Stimulated activated memory B cell treated with anti-CD40 and anti-IgM and Interleukin-4, amounts not matched to agents 10 μg/mL and 1 μg/mL and 100 μg/mL, for 72 hours (primary cell): ENCODE measurements at places on chromosomes 2 and 18.

DNA sequence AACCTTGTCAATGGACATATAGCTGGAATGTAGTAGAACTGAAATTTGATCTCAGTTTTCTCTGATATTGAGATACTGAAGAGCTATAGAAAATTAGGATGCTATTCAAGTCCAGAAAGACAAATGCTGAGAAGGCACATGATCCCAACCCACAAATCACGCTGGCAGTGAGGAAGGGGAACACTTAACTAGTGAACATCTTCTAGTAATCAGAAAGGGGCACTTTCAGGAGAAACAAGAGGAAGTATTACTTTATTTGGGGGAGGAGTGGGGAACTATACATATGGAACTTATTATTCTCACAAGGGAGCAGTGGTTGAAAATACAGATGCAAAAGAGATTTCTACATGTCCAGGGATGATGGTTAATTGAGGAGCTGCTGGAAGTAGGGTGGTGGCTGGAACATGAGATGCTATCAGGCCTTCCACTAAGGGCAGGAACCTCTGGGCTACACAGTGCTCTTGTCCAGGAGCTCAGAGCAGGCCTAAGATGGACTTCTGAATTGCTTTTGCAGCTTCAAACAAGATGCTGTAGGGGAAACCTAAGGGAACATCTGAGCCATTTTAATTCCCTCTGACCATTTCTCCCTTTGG lies 79.3 kb downstream of the TGFA start:
- no peak overlapping the region for H3K4me3 ChIP-seq
- peaks cover 40% of the 10 kb centered on the region for H3K4me1 ChIP-seq
- H3K27ac ChIP-seq = no peak overlapping the region
- H3K27me3 ChIP-seq = peaks cover 16% of the 10 kb centered on the region

DNA sequence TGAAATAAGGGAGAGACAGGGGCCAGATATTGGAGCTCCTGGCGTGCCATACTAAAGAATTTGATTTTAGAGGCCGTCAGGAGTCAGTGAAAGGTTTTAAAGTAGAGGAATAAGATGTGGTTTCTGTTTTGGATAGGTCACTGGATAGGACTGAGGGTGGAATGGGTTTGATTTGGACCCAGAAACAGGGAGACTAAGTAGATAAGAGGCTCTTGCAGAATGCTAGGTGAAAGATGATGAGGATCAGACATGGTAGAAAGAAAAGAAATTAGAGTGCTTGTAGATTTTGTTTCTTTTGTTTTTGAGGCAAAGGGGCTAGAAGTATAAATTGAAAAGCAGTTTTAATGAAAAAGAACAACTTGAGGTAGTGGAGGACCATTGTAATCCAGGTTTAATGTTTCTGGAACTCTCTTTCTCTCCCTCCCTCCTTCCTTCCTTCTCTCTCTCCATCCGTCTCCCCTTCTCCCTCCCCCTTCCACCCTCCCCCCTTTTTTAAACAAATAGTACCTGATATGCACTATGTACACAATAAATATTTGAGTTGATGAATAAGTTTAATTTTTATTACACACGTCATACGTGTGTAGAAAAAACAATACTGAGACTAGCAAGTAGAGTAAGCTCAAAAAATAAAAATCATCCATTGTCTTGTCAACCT lies 1.9 kb downstream of the NDUFV2 start:
- peaks cover 68% of the 10 kb centered on the region for H3K4me1 ChIP-seq
- peak overlapping the region; percentile 87 for H3K4me3 ChIP-seq
- H3K27me3 ChIP-seq = no peaks in the 10 kb centered on the region
- H3K27ac ChIP-seq = peak overlapping the region; percentile 92
- no peak for ATAC-seq

DNA sequence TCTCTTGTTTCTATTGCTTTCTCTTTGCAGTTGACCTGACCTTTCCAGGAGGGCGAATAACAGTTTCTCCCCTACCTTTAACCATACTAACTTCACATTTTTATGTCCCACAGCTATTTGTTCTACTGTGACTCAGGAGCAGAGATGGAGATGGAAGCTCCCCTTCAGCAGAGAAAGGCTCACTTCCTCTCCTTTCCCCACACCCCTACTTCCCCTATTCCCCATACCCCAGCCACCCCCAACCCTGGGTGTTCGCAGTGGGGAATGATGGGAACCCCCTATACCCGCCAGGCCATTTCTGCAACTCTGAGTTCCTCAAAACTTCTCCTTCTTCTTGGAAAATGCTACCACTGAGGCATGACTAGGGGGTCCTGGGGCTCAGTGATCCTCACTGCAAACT lies 285.4 kb upstream of the MGAT5 start:
- no peak overlapping the region for H3K4me3 ChIP-seq
- peaks cover 15% of the 10 kb centered on the region for H3K4me1 ChIP-seq
- H3K36me3 ChIP-seq = no peaks in the 10 kb centered on the region

GRCh38 chr18:9547782-9548181 lies 66.6 kb downstream of the PPP4R1 start:
- H3K36me3 ChIP-seq = peaks cover 61% of the 10 kb centered on the region
- H3K4me1 ChIP-seq = peaks cover 6% of the 10 kb centered on the region
- no peak overlapping the region for H3K4me3 ChIP-seq
- no peak overlapping the region for H3K27ac ChIP-seq
- H3K27me3 ChIP-seq = no peaks in the 10 kb centered on the region

DNA sequence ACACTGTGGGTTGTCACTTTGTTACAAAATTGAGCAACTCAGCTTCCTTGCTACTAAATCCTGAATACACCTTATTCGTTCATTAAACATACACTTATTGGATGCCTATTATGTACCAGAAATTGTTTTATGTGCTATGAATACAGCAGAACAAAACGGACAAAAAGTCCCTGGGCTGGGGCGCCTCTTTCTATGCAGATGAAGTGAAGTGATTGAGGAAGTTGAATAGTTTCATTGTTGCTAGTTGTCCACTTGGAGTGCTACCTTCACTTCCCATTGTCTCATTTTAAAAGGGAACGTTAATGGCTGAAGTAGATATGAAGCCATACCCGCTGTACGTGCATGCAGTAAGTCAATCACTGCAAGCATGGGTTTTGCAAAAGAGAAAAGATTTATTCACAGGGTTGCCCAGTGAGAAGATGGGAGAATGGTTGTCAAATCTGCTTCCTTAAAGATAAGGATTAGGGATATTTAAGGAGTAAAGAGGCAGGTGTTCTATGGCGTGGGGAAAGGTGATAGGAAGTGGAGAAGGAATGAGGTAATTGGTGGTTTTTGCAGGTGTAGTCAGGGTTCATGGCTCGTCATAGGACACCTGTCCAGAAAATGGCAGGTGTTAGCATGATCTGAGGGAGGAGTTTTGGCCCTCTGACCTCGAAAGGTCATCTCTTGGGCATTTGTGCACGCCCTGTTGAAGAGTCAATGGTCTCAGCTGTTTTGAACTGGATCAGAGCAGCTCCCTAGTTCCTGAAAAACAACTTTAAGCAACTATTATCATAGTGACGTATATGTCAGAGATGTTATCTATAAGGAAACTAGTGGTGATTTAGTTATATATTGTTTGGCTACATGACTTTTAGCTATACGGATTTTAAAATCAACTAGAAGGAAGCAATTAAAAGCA lies 23.5 kb downstream of the TRPM8 start:
- H3K36me3 ChIP-seq = no peaks in the 10 kb centered on the region
- no peak for ATAC-seq
- no peak overlapping the region for H3K27ac ChIP-seq

DNA sequence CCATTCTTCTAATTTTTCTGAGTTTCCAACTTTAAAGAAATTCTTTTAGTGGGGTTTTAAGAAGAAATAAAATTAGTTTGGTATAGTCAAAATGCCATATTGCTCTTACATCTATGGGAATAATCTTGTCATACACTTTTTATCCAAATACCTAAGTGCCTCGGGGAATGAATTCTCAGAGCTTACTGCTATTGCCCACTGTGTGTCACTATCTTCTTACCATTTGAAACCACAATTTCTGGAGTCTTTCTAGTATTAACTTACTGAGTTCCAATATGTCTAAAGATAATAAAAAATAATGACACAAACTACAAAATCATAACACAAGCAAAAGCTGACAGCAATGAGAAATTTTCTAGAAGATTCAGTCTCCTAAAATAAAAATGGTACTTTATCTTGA lies 23.7 kb upstream of the DNAH6 start:
- no peaks in the 10 kb centered on the region for H3K36me3 ChIP-seq
- ATAC-seq = no peak
- H3K4me3 ChIP-seq = no peak overlapping the region
- H3K27ac ChIP-seq = no peak overlapping the region
- no peaks in the 10 kb centered on the region for H3K4me1 ChIP-seq

GRCh38 chr18:49692906-49693716 lies 120.2 kb downstream of the ACAA2 start:
- H3K27me3 ChIP-seq = peaks cover 14% of the 10 kb centered on the region
- no peak for ATAC-seq
- H3K36me3 ChIP-seq = no peaks in the 10 kb centered on the region
- H3K27ac ChIP-seq = no peak overlapping the region

DNA sequence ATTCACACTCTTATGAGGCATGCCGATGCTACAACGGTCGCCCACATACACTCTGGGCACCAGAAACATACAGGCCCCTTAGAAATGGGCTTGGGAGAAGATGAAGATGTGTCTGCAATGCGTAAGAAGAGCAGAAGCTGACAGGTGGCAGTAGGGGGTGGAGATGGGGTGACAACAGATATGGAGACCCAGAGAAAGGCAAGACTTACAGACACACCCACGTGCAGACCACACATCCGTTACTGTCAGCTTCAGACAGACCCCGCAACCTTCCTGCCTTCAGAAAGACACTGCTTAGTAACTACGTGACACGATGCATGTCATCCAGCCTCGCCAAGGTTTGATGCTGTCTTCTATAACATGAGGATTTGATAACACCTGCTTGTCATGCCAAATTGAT lies 89.5 kb downstream of the ZFP36L2 start:
- H3K27me3 ChIP-seq = no peaks in the 10 kb centered on the region
- no peak for ATAC-seq
- peaks cover 72% of the 10 kb centered on the region for H3K4me1 ChIP-seq
- peak overlapping the region; percentile 93 for H3K27ac ChIP-seq
- H3K36me3 ChIP-seq = no peaks in the 10 kb centered on the region

- no peaks in the 10 kb centered on the region for H3K27me3 ChIP-seq
- H3K4me3 ChIP-seq = no peak overlapping the region
- peaks cover 53% of the 10 kb centered on the region for H3K4me1 ChIP-seq
- ATAC-seq = no peak
Observed at GRCh38 chr2:74841641-74842040, 7.7 kb downstream of the HK2 start.

GRCh38 chr18:27428120-27428519 lies 243.0 kb upstream of the CHST9 start:
- no peaks in the 10 kb centered on the region for H3K27me3 ChIP-seq
- no peak overlapping the region for H3K4me3 ChIP-seq
- no peak overlapping the region for H3K27ac ChIP-seq
- H3K36me3 ChIP-seq = no peaks in the 10 kb centered on the region

DNA sequence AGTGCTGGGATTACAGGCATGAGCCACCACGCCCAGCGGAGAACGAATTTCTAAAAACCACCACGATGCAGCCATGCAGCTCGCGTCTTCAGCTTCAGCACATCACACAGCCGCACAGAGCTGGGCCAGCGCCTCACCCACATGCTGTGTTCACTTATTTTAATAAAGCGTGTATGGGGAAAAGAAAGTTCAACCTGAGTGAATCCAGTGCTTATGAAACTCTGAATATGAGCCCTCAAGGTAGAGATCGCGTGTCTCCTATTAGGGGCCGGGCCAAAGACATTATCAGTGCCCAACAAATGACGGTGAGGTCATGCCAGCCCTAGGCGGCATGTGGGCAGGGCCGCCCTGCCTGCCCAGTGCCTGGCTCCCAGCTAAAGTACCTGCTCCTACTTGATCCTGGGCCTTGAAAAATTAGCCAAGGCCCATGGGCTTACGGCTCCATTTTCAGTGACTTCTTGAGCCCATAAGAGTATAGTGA lies 44.3 kb downstream of the SPRED2 start:
- ATAC-seq = peak; percentile 75
- peaks cover 4% of the 10 kb centered on the region for H3K36me3 ChIP-seq
- H3K4me3 ChIP-seq = no peak overlapping the region
- peak overlapping the region; percentile 75 for H3K27ac ChIP-seq
- H3K4me1 ChIP-seq = peaks cover 61% of the 10 kb centered on the region
- H3K27me3 ChIP-seq = peaks cover 33% of the 10 kb centered on the region

DNA sequence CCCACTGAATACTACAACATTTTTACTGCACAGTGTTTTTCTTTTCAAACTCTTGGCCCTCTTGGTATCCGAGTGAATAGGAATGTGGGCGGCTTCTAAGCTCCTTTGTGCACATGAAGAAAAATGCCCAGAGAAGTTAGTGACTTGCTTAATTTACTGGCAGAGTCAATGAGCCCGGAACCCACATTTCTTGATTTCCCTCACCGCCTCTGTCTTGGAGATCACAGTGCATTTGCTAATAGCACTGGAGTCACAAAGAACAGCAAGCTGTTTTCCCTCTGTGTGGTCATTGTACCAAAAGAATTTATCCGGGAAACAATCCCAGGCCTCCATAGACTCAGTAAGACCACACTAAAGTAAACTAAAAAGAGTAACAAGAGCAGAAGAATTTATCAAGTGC lies 18.9 kb downstream of the STON1 start:
- H3K4me1 ChIP-seq = no peaks in the 10 kb centered on the region
- no peak for ATAC-seq
- no peak overlapping the region for H3K27ac ChIP-seq
- H3K36me3 ChIP-seq = no peaks in the 10 kb centered on the region
- no peak overlapping the region for H3K4me3 ChIP-seq
- no peaks in the 10 kb centered on the region for H3K27me3 ChIP-seq

DNA sequence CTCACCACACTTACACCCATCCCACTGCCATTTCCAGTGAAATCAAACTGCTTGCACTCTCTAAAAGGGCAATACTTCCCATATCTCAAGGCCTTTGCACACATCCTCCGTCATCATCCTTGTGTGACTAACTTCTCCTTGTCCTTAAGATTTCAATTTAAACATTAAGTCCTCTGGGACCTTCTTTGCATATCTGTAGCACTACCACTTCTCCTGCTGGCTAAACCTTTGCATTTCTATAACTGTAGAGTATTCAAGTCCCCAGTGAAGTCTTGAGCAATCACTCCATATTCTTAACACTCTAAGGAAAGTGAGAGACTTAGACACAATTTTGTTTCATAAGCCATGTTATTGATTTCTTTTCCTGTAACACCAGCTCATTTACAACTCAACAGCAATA lies 136.8 kb upstream of the EPHA4 start:
- H3K27ac ChIP-seq = no peak overlapping the region
- no peak for ATAC-seq
- H3K4me3 ChIP-seq = no peak overlapping the region
- no peaks in the 10 kb centered on the region for H3K4me1 ChIP-seq
- no peaks in the 10 kb centered on the region for H3K27me3 ChIP-seq
- no peaks in the 10 kb centered on the region for H3K36me3 ChIP-seq

DNA sequence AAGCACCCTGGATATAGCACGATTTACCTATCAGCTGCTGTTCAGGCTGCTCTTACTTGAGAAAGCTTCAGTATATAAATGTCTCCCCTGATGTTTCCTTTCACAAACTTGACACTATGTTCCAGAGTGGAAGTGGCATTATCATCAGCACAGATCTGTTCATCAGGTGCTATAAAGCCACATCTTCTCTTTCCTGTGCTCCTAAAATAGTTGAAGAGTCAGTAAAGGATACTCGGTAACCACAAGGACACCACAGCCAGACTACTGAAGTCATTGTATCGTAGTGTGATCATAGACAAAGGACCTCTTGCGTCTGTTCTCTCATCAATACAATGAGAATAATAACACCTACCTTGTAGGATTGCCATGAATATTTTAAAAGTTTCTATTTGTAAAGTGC lies 841.0 kb upstream of the CELF4 start:
- H3K36me3 ChIP-seq = no peaks in the 10 kb centered on the region
- ATAC-seq = no peak
- H3K27ac ChIP-seq = no peak overlapping the region
- no peaks in the 10 kb centered on the region for H3K4me1 ChIP-seq
